LNCaP clone FGC (cell line): ENCODE measurements at places on chromosomes 16 and 17.

DNA sequence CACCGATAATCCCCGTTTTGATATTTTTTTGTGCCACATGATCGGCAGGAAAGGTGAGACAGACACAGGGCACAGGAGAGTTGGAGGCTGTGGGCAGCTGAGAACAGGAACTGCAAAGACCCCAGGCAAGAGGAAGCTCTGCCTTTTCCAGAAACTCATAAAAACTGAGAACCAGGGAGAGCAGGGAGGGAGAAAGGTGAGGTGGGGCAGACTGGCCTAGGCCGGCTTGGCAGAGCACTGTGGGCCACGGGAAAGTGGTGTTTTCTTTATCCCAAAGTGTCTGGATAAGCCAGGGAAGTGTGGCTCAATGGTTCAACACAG, 11.8 kb upstream of the AXIN2 start:
- DNase-seq = no peak

GRCh38 chr16:49596648-49597291, 223.2 kb downstream of the C16orf78 start:
- DNase-seq = no peak

DNA sequence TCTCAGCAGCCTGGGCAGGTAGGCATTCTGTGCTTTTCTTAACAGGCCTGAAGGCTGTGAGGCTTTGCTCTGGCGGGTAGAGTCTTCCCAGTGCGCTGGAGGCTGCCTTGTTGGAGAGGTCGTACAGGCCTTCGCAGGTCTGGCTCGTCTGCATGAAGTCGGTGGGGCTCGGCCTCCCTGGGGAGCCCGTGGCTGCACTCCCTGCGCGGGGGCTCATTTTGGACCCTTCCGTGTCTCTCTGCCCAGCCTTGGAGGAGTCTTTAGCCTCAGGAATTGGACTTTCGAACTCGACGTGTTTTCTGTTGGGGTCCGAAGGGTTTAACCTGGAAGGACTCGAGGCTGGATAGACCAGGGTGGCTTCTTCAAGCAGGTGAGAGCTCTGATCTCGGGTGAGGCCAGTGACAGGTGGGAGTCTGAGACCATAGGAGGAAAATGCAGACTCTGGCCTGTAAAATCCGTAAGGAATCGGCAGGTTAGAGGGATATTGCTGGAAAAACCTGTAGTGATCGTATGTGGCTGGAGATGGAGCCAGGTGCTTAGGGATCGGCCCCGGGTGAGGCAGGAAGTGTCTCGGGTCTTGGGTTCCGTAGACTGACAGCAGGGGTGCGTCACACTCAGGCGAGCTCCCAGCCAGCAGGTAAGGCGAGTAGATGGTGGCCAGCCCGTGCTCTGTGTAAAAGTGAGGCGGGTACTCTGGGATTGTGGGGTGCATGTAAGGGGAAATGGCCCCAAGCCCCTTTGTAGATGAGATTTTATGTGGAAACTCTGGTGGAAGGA, 8.6 kb downstream of the ZNF750 start:
- DNase-seq = no peak

- no peak for DNase-seq
These were observed 1.9 kb upstream of the TOB1 start for GRCh38 chr17:50868140-50868438.
